ENCODE measurements at places on chromosomes 11 and 22.

DNA sequence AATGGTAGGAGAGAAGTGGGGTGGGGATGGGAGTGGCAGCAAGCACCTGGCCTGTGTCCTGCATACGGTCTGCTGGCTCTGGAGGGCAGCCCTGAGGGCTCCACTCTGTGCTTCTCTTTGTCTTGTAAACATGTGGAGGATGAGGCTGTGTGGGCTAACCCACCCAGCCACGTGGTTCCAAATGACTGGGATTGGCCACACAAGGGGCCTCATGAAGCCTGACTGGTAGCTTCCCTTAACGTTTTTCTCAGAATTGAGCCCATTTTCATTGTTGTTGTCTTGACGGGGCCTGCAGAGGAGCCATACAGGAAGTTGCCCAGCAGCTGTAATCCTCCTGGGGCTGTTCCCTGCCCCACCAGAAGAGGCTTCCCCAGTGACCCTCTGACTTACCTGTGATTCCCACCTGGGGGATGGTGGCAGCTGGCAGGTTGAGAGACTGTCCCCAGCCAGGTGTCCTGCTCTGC, 18.0 kb downstream of the DERL3 start:
- DNase-seq: no peak

DNA sequence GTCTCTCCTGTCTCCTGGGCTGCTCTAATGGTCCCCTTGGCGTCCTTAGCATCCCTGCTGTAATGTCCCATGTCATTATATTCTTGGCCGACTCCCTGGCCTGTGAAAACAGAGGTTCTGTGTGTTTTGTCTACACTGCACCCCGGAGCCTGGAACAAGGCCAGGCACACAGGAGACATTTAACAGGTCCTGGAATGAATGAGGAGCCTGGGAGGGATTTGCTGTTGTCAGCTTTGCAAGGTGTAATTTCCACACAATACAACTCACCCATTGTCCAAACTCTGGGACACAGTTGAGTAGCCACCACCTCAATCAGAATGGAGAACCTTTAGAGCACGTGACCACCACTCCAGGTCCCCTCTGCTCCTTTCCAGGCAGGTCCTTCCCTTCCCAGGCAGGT, 14.9 kb upstream of the PDGFB start:
- no peak for DNase-seq

DNA sequence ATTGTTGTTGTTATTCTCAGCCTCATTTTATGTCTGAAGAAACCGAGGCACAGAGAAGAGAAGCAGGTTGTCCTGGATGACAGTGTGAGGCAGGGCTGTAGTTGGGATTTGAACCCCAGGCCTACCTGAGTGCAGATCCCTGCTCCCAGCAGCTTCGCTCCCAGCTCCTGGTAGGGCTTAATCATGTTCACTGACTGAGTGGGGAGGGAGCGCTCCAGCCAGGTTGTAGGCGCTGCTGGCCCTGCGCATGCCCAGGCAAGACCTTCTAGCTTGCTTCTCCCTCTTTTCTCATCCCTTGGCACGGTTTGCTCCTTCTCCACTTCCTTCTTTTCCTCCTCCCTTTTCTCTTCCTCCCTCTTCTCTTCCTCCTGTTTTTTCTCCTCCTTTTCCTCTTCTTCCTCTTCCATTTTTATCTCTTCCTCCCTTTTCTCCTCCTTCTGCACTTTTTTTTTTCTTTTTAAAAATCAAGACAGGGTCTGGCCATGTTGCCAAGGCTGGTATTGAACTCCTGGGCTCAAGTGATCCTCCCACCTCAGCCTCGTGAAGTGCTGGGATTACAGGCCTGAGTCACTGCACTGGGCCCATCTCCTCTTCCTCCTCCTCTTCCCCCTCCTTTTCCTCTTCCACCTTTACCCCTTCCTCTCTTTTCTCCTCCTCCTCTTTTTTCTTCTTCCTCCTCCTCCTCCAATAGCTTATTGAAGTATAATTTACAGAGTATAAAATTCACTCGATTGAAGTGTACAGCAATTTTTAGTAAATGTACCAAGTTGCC, 109.3 kb downstream of the KIAA1671 start:
- DNase-seq: no peak

GRCh38 chr22:44586999-44587736, 89.1 kb upstream of the RTL6 start:
- no peak for DNase-seq

DNA sequence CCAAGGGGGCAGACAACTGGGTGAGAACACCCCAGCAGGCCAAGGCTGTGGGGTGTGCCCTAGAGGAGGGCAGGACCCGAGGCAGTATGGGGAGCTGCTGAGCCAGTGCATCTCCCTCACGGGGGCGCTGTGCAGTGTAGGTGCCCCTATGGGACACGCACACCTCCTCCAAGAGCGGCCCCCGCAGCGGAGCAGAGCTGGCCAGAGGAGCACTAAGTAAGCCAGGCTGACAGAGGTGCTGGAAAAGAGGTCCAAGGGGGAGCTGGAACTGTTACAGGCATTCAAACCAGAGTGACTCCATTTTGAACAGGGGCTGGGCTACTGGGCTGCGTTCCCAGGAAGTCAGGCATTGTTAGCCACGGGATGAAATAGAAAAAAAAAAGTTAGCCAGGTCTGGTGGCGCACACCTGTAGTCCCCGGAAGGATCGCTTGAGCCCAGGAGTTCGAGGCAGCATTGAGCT, 41.8 kb downstream of the TST start:
- peak; percentile 73 for DNase-seq

DNA sequence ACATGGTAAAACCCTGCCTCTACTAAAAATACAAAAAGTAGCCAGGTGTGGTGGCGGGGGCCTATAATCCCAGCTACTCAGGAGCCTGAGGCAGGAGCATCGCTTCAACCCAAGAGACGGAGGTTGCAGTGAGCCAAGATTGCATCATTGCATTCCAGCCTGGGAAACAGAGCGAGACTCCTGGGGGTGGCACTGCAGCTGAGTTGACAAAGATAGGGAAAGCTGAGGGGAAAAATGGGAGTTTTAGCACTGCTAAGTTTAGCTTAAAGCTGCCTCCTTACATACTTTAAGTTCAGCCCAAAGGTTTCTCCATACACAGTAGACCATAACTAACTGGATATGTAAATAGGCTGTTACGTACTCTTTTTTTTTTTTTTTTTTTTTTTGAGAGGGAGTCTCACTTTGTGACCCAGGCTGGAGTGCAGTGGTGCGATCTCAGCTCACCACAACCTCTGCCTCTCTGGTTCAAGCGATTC, 9.0 kb upstream of the USP28 start:
- DNase-seq: no peak

- no peak for DNase-seq
Measured at GRCh38 chr22:20814221-20814808, 40.4 kb downstream of the SERPIND1 start.

GRCh38 chr22:50305923-50306566, 1.4 kb downstream of the PLXNB2 start:
- DNase-seq: no peak

DNA sequence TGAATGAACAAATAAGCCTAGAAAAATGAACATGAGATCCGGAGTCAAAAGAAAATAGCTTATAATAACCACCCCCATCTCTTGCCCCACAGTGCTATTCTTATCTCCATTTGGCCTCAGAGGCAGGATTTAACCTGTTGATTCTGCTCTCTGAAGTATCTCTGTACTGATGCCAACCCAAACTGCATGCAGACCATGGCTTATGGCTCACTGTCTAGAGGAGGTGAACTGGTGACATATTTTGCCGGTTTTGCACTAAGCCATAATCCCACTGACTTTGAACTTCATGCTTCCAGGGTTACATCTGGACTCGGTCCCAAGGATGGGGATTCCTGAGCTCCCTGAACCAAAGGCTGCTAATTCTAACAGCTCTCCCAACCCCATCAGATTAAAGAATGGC, 397.1 kb downstream of the TENM4 start:
- DNase-seq: no peak

GRCh38 chr11:26558190-26558589, 13.9 kb downstream of the MUC15 start:
- DNase-seq: no peak

GRCh38 chr11:22041039-22041438, 151.8 kb upstream of the ANO5 start:
- no peak for DNase-seq

- no peak for DNase-seq
Measured at GRCh38 chr11:46664612-46665011, 35.8 kb downstream of the ARHGAP1 start.

DNA sequence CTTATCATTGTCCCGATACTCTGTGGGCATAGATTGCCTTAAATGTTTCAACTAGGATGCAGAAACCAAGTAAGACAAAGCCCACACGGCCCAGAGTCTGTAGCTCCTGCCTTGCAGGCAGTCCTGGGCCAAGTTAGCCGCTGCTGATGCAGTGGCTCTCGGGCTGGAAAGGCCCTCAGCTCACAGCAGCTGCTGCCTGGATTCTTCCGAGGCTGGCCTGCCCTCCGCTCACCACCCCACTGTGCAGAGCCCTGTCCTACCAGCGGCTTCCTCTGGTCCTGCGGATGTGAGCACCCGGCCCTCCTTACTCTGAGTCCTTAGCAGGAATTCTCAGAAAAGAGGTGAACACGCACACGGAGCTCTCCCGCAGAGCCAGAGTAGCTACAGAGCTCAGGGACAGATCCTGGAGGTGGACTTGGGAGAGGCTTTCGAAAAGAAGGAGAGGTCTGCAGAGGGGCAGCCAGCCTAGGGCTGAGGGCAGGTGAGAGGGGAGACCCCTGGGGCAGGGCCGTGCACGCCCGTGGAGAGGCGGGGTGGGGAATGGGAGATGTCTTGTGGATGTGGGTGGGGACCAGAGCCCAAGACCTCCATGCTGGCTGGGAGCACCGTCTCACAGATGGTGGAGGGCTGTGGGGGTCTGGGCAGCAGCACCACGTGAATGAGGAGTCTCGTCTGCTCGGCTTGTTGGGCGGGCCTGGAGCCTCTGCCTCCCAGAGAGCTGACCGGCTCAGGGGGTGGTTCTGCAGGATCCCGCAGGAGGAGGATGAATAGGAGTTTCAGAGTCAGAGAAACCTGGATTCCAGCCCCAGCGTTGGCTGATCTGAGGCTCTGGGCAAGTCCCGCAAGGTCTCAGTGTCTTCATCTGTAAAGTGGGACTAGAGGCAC, 117.4 kb upstream of the B3GAT1 start:
- DNase-seq: no peak

- DNase-seq: no peak
Measured at GRCh38 chr11:31375879-31376278, 6.2 kb downstream of the DNAJC24 start.
